Activated B cell treated with CpG ODN at 0.5 μM for 24 hours (primary cell): ENCODE measurements at places on chromosomes 13 and 19.
A peak's percentile ranks its signal among the peaks of the same experiment; 100 is the strongest.

DNA sequence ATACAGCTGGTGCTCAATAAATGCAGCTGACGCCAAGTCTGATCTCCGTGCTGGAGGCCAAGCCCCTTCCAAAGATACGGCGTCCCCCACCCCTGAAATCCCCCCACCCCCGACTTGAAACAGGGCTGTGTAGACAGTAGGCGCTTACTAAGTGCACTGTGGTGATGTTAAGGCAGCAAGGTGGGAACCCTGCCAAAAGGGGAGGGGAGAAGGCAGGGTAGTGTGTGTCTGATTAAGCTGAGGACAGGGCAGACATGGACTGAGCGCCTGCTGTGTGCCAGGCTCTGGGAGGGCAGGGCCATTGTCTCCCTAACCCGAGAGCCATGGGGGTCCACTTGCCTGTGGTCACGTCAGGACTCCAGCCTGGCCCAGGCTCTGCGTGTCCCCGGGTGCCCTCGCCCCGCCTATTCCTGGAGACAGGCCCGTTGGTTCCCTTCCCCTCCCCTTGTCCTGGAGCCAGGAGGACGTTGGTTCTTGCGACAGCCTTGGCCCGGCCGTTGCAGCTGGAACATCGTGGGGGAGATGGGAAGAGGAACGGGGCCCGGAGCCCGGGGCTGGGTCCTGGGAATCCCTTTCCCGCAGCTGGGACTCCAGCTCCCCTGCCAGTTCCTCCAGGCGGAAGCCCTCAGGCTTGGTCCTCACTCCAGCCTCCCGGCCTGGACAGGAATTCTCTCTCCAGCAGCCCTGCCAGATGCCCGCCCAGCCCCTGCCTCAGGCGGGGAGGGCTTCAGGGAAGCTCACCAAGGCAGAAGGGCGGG is 1.7 kb upstream of the ELANE start:
- H3K4me3 ChIP-seq = no peak overlapping the region
- H3K27ac ChIP-seq = no peak overlapping the region
- no peaks in the 10 kb centered on the region for H3K36me3 ChIP-seq
- no peak for DNase-seq
- H3K4me1 ChIP-seq = peaks cover 5% of the 10 kb centered on the region

GRCh38 chr13:53200498-53201453 is 172.2 kb downstream of the OLFM4 start:
- no peak overlapping the region for H3K27ac ChIP-seq
- peaks cover 17% of the 10 kb centered on the region for H3K27me3 ChIP-seq
- no peaks in the 10 kb centered on the region for H3K4me1 ChIP-seq
- DNase-seq = no peak

- no peak overlapping the region for H3K4me3 ChIP-seq
- H3K4me1 ChIP-seq = peaks cover 4% of the 10 kb centered on the region
- no peaks in the 10 kb centered on the region for H3K36me3 ChIP-seq
- peaks cover 14% of the 10 kb centered on the region for H3K27me3 ChIP-seq
Measured at GRCh38 chr13:25440061-25440460, 68.3 kb downstream of the ATP8A2 start.

- no peak overlapping the region for H3K4me3 ChIP-seq
- H3K27ac ChIP-seq = no peak overlapping the region
- peaks cover 68% of the 10 kb centered on the region for H3K36me3 ChIP-seq
Measured at GRCh38 chr13:114019367-114019766, 45.5 kb upstream of the C13orf46 start.

DNA sequence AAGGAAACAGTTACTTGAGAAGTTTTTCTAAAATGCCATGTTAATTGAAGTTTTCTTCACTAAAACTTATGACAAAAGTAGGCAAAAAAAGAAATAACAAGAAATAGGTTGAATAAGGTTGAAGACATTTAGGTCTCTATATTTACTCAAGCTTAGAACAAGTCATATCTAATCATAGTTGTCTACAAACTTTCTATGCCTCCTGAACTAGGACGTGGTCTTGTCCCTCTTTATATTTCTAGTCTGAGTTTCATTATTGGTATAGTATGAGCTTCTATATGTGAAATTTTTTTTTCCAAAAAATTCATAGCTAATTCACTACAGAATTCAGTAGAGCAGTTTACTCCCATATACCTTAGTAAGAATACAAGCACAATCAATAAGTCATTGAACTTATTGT is 836.4 kb downstream of the SLITRK6 start:
- H3K27me3 ChIP-seq = no peaks in the 10 kb centered on the region
- H3K27ac ChIP-seq = no peak overlapping the region
- no peaks in the 10 kb centered on the region for H3K4me1 ChIP-seq
- H3K4me3 ChIP-seq = no peak overlapping the region
- no peaks in the 10 kb centered on the region for H3K36me3 ChIP-seq
- DNase-seq = no peak

DNA sequence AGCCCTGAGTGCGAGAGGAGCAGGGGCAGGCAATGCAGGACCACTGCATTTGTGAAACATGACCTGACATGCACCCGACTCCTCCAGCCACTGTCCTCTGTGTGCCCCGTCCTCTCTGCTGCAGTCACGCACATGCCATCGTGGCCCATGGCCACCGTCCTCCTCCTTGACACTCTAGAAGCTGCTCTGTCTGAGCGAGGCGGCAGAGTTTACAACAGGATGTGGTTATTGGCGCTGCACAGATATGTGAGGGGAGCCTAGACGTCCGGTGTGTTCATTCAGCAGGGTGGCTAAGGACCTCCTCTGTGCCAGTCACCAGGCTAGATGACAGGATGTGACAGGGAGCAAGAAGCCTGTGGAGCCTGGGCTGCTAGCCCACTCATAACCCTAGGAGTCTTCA is 277.8 kb downstream of the FOXO1 start:
- H3K4me1 ChIP-seq = peaks cover 29% of the 10 kb centered on the region
- peak overlapping the region; percentile 95 for H3K27ac ChIP-seq
- H3K4me3 ChIP-seq = peak overlapping the region; percentile 83
- H3K27me3 ChIP-seq = no peaks in the 10 kb centered on the region
- H3K36me3 ChIP-seq = no peaks in the 10 kb centered on the region

DNA sequence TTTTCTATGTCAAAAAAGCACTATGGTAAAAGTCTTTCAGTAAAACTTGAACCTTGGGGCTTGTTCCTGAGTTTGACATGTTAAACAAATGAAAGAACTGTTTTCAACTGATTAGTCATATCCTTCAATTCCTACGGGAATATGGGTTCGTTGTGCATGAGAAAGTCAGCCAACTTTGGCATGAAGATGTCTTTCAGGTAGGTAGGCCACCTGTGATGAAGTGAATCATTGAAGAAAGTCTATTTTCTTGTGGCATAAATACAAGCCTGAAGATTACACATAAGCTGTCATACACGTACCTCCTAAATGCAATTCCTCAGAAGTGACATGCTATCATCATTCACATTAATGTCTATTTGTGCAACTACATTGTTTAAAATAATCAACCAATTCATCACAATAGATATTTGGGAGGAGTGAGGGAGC is 513.0 kb downstream of the IRS2 start:
- H3K4me1 ChIP-seq = no peaks in the 10 kb centered on the region
- no peaks in the 10 kb centered on the region for H3K36me3 ChIP-seq
- no peak overlapping the region for H3K27ac ChIP-seq
